ENCODE measurements at places on chromosomes 3 and 15. TPM values are rescaled to one million over a fixed set of nuclear protein-coding genes. Genes with fewer than 3 reads are reported as not detected.
A peak's percentile ranks its signal among the peaks of the same experiment; 100 is the strongest.

The KCNMB2 gene
- total RNA-seq: not detected

- no peak for DNase-seq
- no peak overlapping the region for H3K4me3 ChIP-seq
- H3K4me1 ChIP-seq: no peaks in the 10 kb centered on the region
- no peaks in the 10 kb centered on the region for H3K27me3 ChIP-seq
- H3K27ac ChIP-seq: no peak overlapping the region
- H3K36me3 ChIP-seq: no peaks in the 10 kb centered on the region
Observed at GRCh38 chr3:125967156-125967555, 1.8 kb upstream of the ROPN1B start.

DNA sequence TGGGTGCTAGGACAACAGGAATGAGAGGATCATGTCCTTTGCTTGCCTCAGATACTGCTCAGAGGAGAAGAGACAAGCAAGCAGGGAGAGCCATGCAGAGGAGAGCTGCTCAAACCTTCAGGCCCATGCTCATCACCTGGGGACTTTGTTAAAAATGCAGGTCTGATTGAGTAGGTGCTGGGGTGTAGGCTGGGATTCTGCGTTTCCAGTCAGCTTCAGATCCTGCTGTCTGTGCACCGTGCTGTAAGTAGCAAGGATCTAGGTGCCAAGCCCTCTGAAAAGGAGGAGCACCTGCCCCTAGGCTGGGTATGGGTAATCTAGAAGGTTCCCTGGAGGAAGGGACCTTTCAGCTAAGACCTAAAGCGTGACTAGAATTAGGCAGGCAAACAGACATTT, 7.3 kb downstream of the FLNB start:
- H3K36me3 ChIP-seq: no peaks in the 10 kb centered on the region
- H3K27me3 ChIP-seq: no peaks in the 10 kb centered on the region
- peak overlapping the region; percentile 81 for H3K27ac ChIP-seq
- H3K4me1 ChIP-seq: peaks cover 38% of the 10 kb centered on the region
- DNase-seq: no peak

The NR1I2 gene
- total RNA-seq: 0.98 TPM

GRCh38 chr15:34889476-34889875, 80.1 kb downstream of the AQR start:
- no peak overlapping the region for H3K4me3 ChIP-seq
- H3K27me3 ChIP-seq: no peaks in the 10 kb centered on the region
- no peaks in the 10 kb centered on the region for H3K4me1 ChIP-seq
- H3K36me3 ChIP-seq: peaks cover 7% of the 10 kb centered on the region

The GCSAM gene
- 1.5 TPM for total RNA-seq

The IL17RB gene
- 61.6 TPM for total RNA-seq

The DLL4 gene
- total RNA-seq: 5.0 TPM

The ITPKA gene
- not detected for total RNA-seq

GRCh38 chr3:69815970-69816369, 76.7 kb downstream of the MITF start:
- H3K36me3 ChIP-seq: no peaks in the 10 kb centered on the region
- no peak overlapping the region for H3K27ac ChIP-seq
- no peaks in the 10 kb centered on the region for H3K4me1 ChIP-seq
- no peaks in the 10 kb centered on the region for H3K27me3 ChIP-seq

The PRICKLE2 gene
- total RNA-seq: 72.5 TPM
